ENCODE measurements at places on chromosomes 6 and 20.

GRCh38 chr20:1657556-1658334, at the start of gene SIRPG:
Gene SIRPG (minus strand): TSS chr20:1657779. CDS start chr20:1657714, 65 bp downstream.
- DNase-seq: peak; percentile 47

DNA sequence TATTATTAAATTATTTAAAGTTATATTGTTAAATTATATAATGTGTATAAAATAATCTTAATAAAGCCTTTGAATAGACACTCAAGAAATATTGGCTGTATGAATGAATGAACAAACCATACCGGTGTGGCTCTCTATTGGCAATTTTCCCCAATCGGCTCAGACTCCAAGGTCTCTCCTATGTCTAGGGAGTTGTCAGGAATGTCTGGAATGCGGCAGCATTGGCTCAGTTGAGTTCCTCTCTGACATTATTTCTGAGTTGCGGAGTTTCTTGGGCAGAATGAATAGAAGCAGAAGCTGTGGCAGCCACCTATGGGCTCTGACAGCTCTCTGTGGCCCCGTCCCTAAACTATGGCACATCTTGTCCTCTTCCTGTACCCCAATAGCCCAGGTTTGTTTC, 111.0 kb downstream of the SOBP start:
- DNase-seq: no peak

- no peak for DNase-seq
Observed at GRCh38 chr6:43368259-43369160, 937 bp downstream of the ZNF318 start.

- no peak for DNase-seq
Observed at GRCh38 chr6:39855356-39855995, 63.3 kb downstream of the DAAM2 start.

- DNase-seq: peak; percentile 14
Observed at GRCh38 chr6:26383624-26384417, 913 bp downstream of the BTN2A2 start.

GRCh38 chr6:161198783-161199460, 74.9 kb downstream of the AGPAT4 start:
- DNase-seq: no peak

GRCh38 chr6:67952948-67953347, 682.1 kb upstream of the ADGRB3 start:
- no peak for DNase-seq
